Cerebellar nuclear complex (tissue), 1 donor: ENCODE measurements at places on chromosomes 16 and 17.

DNA sequence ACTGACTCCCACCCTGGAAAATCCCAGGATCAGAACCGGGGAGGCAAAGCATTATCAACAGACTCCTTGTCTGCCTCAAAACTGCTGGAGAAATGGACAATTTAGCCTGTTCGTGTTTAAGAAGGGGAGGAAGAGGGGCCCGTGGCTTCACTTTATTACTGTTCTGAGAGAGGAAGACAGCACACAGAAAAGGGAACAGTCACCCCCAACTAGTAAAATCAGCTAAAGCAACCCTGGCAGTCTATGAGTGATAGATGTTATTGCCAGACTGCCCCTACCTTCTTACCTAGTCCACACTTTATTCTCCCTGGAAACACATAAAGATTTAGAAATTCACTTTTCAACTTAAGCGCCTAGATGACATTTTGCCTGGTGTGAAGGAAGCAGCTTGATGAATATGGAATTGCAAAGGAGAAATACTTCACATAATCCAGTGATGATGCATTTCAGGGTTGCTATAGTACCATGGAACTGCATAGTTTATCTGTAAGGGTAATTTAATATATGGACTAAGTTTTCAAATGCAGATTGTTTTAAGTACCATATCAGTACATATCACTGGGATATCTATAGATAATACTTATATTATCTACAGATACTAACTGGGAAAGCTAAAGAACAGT, 36.9 kb upstream of the TRAP1 start:
- DNase-seq: no peak

DNA sequence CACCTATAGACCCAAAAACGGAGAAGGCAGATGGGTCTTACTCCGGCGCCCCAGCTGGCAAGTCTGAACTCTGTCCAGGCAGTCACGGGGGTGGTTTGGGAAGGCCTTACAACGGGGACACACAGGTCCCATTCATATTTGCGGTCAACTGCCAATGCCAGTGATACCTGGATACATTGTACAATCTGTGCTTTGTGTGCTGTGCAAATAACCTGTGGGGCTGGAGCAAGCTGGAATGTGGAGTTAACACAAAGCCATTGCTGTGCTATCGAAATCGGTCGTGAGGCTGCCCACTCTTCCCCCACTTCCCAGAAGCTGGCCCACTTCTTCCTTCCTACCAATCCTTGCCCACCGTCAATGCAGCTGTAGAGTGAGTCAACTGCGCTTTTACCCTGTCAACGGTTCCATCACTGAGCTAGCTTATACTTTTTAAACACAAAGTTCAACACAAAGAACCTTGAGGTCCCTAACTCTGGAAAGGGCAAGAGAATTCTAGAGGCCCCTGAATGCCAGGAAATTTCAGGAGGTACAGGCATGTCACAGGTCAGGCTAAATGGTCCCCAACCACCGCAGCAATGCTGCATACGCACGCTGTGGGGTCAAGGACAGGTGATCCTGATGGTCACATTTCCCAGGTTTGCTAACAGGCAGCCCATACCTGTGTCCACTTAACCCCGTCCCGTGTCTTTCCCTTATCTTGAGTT, 122.8 kb downstream of the ZFHX3 start:
- DNase-seq: no peak

- no peak for DNase-seq
Observed at GRCh38 chr16:73322856-73323255, 274.9 kb upstream of the ZFHX3 start.

GRCh38 chr17:5826384-5826783, 242.1 kb upstream of the NLRP1 start:
- no peak for DNase-seq

GRCh38 chr16:29645694-29646187, 17.3 kb upstream of the SPN start:
- no peak for DNase-seq

GRCh38 chr17:61309362-61310256, 90.0 kb upstream of the TBX2 start:
- DNase-seq: no peak

- DNase-seq: no peak
Observed at GRCh38 chr16:49890876-49891275, 35.0 kb upstream of the ZNF423 start.

- DNase-seq: no peak
Observed at GRCh38 chr16:81553080-81553813, 108.6 kb downstream of the CMIP start.

DNA sequence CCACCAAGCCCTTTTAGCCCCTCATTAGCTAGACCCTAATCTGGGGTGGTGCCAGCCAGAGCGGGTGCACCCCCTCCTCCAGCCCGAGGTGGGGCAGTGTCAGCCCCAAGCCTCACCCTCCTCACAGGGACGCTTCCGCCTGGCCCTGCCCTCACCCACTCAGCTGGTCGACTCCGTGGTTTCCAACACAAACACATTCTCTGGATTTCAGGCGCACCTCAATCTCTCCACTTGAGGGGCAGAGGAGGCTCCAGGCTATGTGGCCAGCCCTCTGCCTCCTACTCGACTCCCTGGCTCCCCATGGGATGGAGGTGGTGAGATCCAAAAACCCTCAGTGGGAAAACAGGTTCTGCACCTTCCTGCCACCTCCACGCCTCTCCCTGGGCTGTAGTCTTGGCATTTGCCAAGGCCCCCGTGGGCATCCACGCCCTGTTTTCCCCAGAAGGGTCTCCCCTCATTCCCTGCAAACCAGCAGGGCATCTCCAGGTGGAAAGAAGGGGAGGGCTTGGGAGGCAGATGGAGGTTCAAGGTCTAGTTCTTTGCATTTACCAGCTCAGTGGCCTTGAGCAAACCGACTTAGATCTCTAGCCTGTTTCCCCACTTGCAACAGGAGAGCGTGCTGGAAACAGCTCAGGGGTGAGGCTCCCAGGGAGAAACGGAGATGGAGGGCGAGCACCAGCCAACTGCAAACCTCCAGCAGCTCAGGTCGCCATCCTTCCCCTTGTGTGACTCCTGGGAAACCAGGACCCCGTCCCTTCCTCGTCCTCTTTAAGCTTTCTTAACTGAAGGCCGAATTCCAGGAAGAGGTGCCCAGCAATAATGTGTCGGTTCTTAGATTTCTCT, 1.7 kb downstream of the EMP2 start:
- no peak for DNase-seq

GRCh38 chr17:4449736-4450135, 16.0 kb downstream of the SPNS3 start:
- DNase-seq: no peak

- DNase-seq: no peak
Observed at GRCh38 chr16:68238029-68238345, 2.1 kb upstream of the ESRP2 start.

GRCh38 chr17:82267575-82268379, 5.7 kb downstream of the CSNK1D start:
- DNase-seq: no peak
